ENCODE measurements at places on chromosomes 7 and 10.

- no peak for DNase-seq
Observed at GRCh38 chr10:18059826-18060559, 80.2 kb upstream of the CACNB2 start.

DNA sequence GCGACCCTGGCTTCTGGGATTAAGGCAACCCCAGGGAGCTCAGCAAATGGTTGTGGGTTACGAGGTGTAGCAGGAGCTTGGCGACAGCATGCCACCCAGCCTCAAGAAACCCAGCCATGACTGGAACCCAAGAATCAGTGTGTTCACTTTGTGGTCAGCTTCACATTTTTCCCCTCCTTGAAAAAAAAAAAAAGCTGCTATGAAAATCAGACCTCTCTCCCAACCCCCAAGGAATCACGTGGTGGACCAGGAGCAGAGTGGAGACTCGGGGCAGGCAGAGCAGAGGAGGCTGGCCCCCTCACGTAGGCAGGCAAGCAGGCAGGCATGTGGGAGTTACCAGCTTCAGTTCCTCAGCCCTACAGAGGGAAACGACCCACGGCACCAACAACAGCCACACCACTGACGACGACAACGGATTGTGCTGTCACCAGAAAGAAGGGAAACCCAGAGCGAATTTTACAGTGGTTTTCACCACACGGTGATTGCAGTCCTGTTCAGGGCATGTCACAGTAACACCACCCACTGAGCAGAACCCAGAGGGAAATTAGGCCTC lies 203.4 kb downstream of the SLC25A13 start:
- no peak for DNase-seq

DNA sequence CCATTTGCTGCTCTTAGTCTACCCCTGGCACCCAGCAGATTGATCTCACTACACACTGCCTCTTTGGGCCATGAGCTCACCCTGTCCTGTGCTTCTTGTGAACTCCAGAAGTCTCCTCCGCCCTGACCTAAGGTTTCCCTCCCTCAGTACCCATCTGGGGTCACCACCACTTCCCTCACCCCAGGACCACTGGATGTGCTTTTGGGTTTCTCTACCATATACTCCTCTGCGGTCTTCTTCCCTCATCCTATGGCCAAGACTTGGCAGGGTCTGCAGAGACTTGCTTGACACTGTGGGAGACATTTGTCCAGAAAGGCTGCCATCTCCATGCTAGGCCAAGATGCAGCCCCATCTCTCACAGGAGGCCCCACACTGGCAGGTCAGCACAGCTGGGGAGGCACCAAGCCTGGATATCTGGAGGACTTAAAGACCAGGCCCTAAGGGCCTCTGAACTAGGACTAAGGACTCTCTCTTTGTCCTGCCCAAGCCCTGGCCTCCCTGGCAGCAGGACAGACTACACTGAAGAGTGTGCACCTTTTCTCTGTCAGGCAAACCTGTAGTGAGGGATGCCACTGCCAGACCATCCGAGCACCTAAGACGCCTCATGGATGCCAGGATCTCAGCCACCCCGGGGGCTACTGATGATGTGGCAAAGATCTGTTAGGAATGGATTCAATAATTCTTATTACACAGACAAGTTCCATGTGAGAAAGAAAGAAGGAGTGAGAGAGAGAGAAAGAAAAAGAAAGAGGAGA lies 134.6 kb downstream of the ZNF467 start:
- DNase-seq, result no peak

DNA sequence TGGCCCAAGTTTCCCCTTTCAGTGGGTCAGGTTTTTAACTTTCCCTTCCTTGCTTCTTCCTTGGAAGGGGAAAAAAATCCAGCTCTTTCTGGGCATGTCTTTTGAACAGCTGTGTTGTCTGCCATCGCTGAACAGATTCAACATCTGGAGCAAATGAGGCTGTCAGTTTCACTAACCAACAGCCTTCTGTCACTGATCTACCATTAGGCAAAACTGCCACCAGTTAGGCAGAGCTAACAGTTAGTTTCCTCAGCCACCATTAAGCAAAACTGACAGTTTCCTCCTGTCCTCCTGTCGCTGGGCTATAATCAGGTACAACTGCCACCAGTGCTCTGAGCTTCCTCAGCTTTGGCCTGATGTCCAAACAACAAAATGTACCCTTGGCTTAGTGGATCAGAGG lies 81.9 kb downstream of the NPTX2 start:
- DNase-seq, result no peak

DNA sequence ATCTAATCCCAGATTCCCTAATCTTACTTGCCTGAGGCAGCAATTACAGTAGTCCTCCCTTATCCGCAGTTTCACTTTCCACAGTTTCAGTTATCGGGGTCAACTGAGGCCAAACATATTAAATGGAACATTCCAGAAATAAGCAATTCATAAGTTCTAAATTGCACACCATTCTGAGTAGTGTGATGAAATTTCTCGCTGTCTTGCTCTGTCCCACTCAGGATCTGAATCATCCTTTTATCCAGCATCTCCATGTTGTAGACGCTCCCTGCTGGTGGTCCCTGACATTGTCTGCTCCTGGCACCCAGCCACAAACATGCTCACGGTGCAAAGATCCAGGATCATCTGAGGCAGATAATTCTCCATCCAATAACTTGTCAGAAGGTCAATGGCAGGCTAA lies 128.7 kb upstream of the CXCL12 start:
- no peak for DNase-seq

DNA sequence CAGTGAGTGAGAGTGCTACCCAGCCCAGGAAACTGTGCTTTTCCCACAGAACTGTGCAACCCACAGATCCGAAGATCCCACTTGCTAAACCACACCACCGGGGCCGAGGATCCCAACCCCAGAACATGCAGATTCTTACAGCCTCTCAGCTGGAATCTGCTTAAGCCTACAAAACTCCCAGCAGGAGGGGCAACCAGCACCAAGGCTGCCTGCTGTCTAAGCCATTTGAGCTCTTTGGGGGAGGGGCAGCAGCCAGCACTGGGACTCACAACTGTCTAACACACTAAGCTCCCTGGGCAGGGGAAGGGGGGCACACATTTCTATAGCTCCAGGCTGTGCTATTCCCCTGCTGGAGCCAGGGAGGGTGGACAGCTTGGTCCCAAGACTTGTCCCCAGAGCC lies 529.9 kb downstream of the XPNPEP1 start:
- no peak for DNase-seq

DNA sequence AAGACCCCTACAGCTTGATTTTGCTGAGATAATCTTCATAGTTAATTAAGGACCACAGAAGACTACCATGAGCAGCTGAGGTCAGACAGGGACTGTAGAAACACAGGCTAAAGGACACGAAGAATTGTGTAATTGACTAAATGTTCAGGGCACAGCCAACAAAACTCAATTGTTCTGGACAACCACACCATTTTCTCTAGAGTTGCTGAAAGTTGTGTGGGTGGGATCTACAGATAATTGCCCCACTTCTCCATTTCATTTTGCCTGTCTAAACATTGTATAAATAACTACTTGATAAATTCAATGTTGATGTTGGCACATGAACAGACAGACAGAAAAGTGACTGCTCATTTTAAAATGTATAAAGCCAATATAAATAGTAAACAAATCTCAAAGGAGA lies 39.0 kb upstream of the SLC16A12 start:
- DNase-seq, result no peak

DNA sequence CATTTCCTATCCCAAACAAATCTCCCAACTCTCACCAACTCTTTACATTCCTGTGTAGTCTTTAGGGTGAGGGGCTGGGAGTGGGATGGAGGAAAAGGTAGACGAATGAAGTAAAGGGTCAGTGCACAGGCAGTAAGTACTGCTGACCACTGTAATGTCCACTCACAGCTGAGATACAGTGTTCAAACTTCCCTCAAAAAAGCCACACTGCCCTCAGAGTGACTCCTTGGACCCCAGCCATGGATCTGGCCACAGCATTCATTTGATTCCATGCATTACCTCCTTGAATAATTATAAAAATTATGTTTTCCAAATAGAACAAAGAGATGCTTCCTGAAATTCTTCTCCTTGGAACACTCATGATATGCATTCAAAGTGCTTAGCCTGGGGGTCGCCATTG lies 19.8 kb upstream of the HIPK2 start:
- DNase-seq, result no peak

DNA sequence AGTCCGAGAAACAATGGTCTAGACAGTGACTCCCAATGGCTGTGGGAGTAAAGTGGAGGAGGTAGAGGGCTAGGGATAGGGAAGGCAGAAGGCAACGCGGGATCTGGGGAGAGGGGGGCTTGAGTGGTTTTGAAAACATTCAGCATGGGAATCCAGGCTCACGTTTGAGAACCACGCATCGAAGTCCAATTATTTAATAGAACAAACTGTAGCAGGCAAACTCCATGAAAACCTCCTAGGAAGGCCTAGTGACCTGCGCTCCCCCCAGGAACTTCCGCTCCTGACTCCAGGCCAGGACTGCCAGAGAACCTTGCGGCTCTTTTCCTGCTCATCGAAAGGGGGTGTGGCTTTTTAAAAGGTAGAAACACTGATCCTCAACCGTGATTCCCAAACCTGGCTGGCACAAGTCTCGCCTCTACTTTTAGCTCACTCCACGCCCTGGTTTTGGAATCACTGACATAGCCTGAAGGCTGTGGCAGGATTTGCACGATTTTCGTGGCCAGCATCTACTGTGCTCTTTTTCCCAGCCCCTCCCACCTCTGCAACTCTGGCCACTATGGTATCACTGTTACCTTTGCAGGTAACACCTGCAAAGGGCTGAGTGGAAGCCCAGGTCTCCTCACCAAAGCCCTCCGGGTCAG lies 43.4 kb downstream of the MYOF start:
- DNase-seq, result no peak

GRCh38 chr7:154252046-154252445 lies 199.8 kb downstream of the DPP6 start:
- no peak for DNase-seq

- DNase-seq, result no peak
Observed at GRCh38 chr7:143384661-143385631, 3.8 kb downstream of the ZYX start.

DNA sequence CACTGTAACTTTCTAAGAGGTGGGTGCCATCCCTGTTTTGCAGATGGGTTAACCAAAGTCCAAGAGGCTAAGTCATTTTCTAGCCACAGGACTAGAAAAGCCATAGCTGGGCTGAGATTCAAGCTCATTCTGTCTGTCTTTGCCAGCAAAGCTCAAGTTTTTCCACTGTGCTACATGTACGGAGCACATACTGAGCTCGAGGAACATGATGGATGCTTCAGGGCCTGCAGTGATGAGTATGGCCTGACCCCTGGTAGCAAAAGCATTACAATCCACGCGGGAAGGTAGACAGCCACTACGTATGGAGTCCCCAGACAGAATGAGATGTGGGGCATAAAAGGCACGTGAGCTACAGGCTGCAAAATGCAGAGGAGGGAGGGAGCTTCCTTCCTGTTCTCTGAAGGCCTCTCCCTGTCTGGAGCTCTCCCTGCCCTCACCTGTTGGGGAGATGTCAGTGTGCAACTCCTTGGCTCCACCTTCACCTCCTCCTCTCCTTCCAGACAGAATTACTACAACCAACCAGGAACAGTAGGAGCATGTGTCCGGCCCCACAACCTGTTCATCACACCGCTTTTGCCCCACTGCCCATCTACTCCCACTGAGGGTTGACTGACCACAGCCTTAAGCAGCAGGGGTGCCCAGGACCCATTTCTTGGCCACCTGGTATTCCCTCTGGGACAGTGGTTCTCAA lies 16.4 kb downstream of the ITPRIP start:
- DNase-seq, result no peak

Measured in HCEC 1CT (cell line).